ENCODE measurements at places on chromosomes 4 and X.

DNA sequence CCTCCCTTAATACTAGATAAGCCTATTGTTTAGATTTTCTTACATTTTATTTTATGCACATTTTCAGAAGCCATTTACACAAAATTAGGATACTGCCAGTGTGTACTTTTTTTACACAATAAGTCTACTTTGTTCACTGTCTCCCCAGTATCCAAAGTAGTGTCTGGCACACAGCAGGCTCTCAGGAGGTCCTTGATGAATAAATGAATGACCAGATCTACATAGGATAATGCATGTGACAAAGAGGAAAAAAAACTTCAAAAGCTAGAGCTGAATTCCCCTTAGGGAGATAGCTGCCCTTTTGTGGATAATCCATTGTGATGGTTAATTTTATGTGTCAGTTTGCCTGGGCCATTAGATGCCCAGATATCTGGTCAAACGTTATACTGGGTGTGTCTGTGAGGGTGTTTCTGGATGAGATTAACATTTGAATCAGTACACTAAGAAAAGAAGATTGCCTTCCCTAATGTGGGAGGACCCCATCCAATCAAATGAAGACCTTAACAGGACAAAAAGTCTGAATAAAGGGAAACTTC is 61.6 kb downstream of the QDPR start:
- no peak for DNase-seq

DNA sequence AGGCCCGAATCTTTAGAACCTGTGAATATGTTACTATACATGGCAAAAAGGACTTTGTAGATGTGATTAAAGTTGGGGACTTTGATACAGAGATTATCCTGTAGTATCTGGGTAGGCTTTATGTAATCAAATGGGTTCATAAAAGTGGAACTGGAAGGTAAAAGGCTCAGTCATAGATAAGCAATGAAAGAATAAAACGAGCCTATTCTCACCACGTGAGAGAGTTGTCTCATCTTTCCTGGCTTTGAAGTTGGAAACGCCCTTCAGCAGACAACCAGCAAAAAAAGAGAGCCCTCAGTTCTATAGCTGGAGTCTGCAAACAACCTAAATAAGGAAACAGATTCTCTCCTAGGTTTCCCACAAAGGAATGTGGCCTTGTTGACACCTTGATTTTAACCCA is 805.8 kb upstream of the DIAPH2 start:
- no peak for DNase-seq

- DNase-seq = no peak
Measured at GRCh38 chr4:19236473-19236872, 1015.2 kb upstream of the SLIT2 start.

- no peak for DNase-seq
Measured at GRCh38 chr4:166153548-166153947, 280.5 kb downstream of the TLL1 start.

- DNase-seq = no peak
Measured at GRCh38 chrX:123193101-123193500, 9.0 kb downstream of the GRIA3 start.

GRCh38 chr4:148081267-148081666 is 349.4 kb downstream of the ARHGAP10 start:
- DNase-seq = no peak

GRCh38 chrX:43986083-43986482 is 12.9 kb upstream of the NDP start:
- no peak for DNase-seq

DNA sequence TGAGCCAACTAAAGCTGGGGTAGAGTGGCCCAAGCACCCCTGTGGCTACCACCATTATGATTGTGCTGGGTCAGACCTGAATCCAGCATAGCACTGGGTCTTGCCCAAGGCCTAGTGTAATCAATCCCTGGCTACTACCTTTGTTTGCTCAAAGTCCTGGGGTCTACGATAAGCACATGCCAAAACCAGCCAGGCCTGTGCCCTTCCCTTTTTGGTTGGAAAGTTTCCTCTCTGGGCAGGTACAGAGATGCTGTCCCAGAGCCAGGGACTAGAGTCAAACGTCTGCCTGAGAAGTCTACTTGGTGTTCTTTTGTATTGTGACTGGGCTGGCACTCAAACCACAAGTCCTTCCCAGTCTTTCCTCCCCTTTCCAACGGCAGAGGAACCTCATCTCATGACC is 371.5 kb upstream of the MAGEC2 start:
- DNase-seq = no peak

DNA sequence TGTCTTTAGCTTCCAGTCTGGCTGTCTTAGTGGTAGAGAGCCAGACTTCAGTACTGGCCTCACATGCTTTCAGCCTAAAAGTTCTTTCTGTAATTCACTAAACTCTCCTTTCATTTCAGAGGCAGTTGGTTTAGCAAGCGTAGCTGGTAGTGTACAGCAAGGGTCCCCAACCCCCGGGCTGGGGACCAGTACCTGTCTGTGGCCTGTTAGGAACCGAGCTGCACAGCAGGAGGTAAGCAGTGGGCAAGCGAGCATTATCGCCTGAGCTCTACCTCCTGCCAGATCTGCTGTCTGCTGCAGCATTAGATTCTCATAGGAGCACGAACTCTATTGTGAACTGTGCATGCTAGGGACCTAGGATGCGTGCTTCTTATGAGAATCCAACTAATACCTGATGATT is 72.0 kb downstream of the QRFPR start:
- no peak for DNase-seq

- DNase-seq = no peak
Measured at GRCh38 chr4:105192910-105193309, 46.2 kb downstream of the TET2 start.

GRCh38 chrX:39816871-39817731 is 280.7 kb downstream of the BCOR start:
- no peak for DNase-seq

DNA sequence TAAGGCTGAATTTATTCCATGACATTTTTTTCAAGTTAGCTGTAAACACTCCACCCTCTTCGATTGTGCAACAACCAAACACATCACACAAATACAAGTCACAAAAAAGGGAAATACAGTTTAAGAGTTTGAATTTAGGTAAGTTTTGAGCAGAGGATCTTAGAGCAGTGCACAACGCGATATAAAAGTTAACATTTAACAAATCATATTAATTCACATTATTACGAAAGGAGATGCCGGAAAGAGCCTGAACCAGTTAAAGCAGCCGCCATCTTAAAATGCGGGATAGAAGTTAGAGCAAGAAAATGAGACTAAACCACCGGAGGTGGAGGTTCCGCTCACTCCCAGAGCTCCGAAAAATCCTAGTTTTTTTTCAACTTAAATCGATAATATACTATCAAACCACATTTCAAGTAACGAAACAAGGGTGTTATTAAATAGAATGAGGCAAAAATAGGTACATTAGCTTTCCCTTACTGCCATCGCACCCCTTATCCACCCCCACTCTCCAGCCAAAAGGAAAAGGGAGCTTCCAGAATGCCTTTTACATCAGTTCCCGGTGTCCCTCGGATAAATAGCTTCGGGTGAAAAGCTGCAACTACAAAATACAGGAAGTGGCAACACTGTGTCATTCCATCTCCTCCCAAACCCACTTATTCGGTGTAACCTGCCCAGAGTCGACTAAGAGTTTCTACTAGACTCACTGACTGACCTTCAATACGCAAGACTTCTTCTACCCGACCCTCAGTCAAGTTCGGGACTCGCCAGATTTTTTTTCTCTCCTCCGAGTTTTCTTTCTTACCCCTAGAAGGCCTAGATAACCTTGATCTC is 1.9 kb downstream of the UBE2D3 start:
- DNase-seq = peak; percentile 26

- DNase-seq = no peak
Measured at GRCh38 chr4:88006956-88007303, 505 bp upstream of the PKD2 start.

GRCh38 chr4:98630737-98631454 is 27.5 kb downstream of the TSPAN5 start:
- no peak for DNase-seq

- DNase-seq = no peak
Measured at GRCh38 chr4:86543560-86544309, 50.4 kb upstream of the PTPN13 start.
